ENCODE measurements at places on chromosomes 12 and 14.

DNA sequence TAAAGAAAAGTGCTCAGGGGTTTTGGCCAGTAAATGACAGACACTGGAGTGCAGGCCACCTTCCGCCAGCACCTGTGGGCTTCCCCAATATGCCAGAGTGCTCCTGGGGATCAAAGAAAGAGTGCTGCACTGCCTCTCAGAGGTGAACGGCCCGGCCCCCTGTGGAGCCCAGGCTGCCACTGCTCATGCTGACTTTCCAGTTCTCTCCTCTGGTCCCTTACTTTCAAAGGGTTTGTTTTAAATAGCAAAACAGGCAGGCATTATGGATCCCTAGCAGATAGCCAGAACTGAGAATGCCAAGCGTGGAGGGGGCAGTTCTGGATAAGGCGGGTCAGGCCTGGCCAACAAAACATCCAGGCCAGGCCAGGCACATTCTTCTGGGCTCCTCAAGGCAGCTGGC is 59.6 kb downstream of the MDM2 start:
- DNase-seq, result no peak

- no peak for DNase-seq
These were observed 642 bp upstream of the PHC1 start for GRCh38 chr12:8913702-8914032.

- no peak for DNase-seq
These were observed 324.2 kb downstream of the ZFP36L1 start for GRCh38 chr14:68468437-68469207.

DNA sequence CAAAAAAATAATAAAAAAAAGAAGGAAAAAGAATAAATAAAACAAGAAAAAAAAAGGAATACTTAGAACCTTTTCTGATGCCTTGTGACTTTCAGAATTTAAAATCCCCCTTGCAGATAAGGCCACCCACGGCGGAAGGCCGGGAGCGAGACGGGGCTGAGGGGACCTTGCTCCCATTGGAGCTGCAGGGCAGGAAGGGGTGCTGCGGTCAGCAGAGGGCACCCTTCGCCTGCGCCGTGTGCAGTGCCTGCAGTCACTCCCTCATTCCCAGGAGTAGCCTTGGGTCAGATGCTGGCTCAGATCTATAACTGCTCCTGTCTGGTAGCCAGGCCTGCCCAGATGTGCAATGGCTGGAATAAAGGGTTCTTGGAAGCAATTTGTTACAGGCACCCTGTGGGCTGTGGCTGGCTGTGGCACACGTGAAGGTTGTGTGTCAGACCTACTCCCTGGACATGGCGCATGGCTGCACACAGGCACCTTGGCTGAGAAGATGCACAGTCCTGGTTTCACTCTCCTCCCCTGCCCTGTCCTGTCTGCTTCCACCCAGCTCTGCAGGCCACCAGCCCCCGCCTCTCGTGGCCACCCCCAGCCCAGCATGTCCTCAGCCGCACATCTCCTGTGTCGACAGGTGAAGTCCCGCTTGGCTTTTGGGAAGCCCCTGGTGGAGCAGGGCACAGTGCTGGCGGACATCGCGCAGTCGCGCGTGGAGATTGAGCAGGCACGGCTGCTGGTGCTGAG is 13.4 kb upstream of the ALDH2 start:
- DNase-seq, result peak; percentile 77

- DNase-seq, result peak; percentile 60
These were observed 13.8 kb downstream of the GXYLT1 start for GRCh38 chr12:42130672-42131402.

- no peak for DNase-seq
These were observed 1.0 kb downstream of the BORCS5 start for GRCh38 chr12:12357719-12358461.

DNA sequence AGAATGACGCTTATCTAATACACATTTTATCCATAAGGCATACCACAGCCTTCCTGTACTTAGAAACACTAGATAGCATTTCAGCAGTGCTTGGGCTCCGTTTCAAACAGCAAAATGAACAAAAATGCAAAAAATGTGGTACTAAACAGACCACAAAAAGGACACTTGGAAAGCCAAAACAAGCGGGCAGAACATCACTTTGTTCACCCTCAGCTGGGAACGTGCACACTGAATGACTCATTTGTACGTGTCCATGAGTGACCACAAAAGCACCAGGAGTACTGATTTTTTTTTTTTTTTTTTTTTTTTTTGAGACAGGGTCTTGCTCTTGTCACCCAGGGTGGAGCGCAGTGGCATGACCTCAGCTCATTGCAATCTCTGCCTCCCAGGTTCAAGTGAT is 8.9 kb upstream of the FOXN3 start:
- no peak for DNase-seq

- DNase-seq, result no peak
These were observed 100.0 kb upstream of the LHX5 start for GRCh38 chr12:113571713-113572112.

DNA sequence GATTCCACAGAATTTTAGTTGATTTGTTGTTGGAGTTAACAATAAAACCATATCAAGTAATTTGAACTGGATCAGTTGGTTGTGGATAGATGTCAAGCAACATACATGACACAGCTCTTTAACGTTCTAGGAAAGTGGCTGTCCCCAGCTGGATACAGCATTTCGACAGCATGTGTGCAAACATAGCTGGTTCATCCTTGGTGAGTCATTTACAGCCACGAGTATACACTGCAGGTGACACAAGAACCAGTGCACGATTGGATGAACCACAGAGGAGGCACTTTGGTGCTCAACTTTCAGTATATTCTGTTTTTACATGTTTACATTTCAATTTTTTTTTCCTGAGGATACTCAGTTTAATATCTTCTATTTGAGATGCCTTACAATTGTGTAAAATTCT is 242.4 kb downstream of the TMEM117 start:
- no peak for DNase-seq

- DNase-seq, result peak; percentile 66
These were observed 32.2 kb upstream of the GNG2 start for GRCh38 chr14:51828017-51828797.

- no peak for DNase-seq
These were observed 100.2 kb downstream of the STAB2 start for GRCh38 chr12:103687253-103687652.

DNA sequence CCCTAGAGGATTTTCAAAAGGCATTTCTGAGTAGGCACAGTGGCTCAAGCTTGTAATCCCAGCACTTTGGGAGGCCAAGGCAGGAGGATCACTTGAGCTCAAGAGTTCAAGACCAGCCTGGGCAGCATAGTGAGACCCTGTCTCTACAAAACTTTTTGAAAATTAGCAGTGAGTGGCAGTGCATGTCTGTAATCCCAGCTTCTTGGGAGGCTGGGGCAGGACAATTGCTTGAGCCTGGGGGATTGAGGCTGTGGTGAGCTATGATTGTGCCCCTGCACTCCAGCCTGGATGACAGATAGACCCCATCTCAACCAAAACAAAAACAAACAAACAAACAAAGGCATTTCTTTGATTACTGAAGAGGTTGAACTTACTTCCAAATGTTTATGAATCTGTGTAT is 201.4 kb downstream of the KIF26A start:
- DNase-seq, result no peak

GRCh38 chr12:95083938-95084337 is 10.5 kb upstream of the NR2C1 start:
- peak; percentile 43 for DNase-seq

GRCh38 chr14:96792591-96792990 is 4.6 kb upstream of the VRK1 start:
- DNase-seq, result no peak

DNA sequence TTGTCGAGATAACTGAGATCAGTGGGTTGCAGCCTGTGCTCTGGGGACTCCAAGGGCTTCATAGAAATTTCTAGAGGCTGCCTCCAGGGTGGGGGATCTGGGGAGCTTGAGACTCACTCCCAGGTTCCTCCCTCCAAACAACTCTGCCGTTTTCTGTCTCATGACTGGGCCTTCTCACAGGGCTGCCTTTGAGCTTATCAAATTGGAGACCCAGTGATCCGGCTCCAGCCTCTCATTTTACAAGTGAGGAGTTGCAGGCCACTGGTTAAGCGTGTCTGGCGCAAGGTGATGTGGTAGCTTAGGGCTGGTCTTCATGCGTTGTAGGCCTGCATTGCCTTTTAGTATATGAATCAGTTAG is 85.8 kb downstream of the SLC25A47 start:
- no peak for DNase-seq

- DNase-seq, result peak; percentile 22
These were observed 609.3 kb downstream of the NOVA1 start for GRCh38 chr14:25988536-25988935.

DNA sequence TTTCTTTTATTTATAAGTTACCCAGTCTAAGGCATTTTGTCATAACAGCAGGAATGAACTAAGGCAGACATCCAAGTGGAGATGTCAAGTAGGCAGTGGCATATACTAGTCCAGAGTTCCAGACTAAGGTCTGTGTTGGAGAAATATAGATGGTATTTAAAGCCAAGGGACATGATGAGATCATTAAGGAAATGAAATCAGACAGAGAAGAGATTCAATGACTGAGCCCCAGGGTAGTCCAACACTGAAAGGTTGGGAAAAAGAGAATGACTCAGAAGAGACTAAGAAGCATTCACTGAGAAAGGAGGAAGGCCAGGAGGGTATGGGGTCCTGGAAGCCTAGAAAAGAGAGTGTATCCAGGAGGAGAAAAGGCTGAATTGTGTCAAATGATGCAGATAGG is 442.2 kb upstream of the CCDC196 start:
- no peak for DNase-seq

- no peak for DNase-seq
These were observed 234.0 kb upstream of the HMGA2 start for GRCh38 chr12:65590318-65590717.

- no peak for DNase-seq
These were observed 231.9 kb downstream of the SLC25A21 start for GRCh38 chr14:36940476-36940875.

DNA sequence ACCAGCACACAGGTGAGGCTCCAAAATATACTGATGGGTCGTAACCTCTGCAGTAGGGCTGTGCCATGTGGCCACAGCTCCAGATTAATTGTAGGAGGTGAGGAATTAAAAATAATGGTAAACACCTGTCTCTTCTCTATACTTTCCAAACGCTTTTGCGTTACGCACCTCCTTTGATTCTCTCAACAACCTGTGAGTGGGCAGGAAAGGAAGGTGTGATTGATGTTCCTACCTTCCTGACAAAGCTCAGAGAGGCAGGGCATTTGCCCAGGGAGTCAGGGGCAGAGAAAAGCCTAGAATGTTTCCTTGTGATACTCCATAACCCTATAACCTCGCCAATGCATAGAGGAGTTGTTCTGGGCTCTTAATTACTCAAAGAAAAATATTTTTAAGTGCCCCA is 124.9 kb downstream of the PRMT8 start:
- no peak for DNase-seq

DNA sequence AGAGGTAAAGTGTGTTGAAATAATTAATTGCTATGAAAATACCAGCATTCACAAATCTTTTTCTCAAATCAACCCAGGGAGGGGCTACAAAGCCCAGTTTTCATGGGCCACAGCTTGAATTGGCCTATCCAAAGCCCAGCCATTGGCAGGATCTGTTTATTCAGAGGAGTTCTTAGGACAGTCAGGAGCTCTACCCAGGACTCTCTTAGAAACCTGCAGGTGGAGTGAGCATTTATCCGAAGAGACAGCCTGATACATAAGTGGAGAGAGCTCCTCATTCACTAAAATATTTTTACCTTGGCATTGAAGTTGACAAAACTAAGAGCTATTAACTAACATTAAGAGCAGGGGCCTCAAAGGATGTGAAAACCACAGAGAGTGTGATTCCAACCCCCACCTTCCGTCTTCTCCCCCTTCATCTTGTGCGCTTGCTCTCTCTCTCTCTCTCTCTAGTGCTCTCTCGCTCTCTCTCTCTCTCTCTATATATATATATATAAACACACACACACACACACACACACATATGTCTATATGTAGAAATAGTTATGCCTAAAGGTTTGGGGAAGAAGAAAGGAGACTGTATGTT is 315.5 kb downstream of the SNAPC1 start:
- DNase-seq, result no peak

GRCh38 chr12:52791271-52792184 is 4.4 kb downstream of the KRT3 start:
- no peak for DNase-seq

GRCh38 chr12:124592050-124592449 is 24.6 kb upstream of the NCOR2 start:
- DNase-seq, result peak; percentile 75

DNA sequence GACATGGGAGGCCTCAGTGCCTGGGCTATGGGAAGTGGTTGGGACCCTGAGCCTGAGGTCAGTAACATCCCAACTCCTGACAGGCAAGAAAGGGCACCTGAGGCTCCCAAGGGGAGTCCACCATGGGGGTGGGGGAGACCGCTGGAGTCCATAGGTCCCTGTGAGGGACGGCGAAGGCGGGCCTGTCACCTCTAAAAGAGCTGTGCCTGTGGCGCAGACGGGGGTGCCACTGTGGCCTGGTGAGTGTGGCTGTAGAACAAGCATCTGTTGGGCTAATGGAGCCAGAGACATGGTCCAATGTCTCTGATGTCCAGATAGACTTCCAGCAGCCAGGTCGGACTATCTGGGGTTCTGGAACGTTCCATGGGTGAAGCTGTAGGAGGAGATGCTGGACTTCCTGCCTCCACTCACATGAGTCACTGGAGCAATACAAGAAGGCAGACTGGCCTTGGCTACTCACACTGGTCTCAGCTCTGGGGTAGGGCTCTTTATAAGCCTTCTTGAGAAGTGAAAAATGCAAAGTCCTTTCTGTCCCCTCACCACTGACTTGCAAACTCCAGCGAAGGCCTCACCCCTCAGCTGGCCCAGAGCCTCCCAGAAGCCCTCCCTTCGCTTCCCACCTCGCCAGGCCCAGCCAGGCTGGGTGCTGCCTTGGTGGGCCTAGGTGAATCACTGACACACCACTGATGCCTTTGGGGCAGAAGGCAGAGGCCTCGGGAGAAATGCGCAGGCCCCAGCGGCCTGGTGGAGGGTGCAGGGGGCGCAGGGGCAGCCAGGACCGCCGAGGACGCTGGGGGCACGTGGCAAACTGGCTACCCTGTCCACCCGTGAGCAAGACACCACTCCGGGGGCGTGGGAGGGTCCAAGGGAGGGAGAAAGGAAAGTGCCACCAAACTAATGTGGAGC is 1.1 kb upstream of the TRAF3 start:
- peak; percentile 50 for DNase-seq

DNA sequence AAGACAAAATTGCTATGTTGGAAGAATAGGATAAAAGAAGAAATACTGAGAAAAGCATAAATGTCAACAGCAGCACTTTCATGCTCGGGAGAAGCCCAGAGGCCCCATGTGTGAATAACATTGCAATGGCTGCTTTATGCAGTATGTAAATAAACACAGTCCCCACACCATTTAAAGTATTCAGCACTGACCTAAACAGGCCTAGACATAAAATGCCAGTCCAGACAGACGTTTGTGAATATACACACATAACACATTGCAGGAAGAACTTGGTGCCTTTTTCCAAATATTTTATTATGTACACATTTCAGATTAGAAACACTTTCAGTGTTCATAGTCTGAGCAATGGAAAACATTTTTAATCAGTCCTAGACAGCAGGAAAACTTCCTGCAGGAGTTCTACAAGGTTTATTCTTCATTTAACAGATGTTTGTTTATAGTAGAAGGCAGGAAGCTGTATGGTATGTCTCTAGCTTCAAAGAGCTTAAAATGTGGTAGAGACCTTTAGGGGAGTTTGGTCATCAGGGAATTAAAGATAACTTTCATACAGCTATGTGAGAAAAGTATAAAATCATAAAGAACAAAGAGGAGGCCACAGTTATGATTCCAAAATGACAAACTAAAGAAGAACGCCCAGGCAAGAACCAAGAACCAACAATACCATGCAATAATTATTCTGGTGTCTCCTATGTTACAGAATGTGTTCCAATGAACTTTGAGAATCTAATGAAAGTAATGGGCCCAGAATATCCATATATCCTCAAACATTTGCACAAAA is 30.6 kb upstream of the SLC38A2 start:
- no peak for DNase-seq

Data from adrenal gland (tissue), 19 donors.